Activated CD4-positive, alpha-beta T cell treated with anti-CD3 and anti-CD28 coated beads for 4 hours (primary cell): ENCODE measurements at places on chromosomes 16 and 17.

GRCh38 chr17:82983510-82984248 lies 95.7 kb upstream of the METRNL start:
- DNase-seq = no peak

GRCh38 chr17:8068736-8069586 lies 18.6 kb downstream of the ALOX12B start:
- no peak for DNase-seq

GRCh38 chr17:45433159-45433535 lies 477 bp upstream of the ARHGAP27 start:
- no peak for DNase-seq

GRCh38 chr17:20774472-20775135 lies 195.1 kb downstream of the CDRT15L2 start:
- no peak for DNase-seq

DNA sequence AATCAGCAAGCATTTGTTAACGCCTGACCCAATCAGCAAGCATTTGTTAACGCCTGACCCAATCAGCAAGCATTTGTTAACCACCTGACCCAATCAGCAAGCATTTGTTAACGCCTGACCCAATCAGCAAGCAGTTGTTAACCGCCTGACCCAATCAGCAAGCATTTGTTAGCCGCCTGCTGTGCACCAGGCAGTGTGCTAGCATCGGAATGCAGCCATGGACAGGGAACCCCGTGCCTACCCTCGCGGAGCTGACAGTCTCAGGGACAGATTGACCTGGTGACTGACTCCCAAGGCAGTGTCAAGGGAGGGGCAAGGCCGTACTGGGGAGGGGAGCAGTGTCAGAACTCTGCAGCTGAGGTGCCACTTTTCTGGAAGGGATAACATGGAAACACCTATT lies 66.9 kb downstream of the ABR start:
- DNase-seq = no peak

GRCh38 chr16:67407176-67407787 lies 9.0 kb downstream of the ZDHHC1 start:
- DNase-seq = no peak

DNA sequence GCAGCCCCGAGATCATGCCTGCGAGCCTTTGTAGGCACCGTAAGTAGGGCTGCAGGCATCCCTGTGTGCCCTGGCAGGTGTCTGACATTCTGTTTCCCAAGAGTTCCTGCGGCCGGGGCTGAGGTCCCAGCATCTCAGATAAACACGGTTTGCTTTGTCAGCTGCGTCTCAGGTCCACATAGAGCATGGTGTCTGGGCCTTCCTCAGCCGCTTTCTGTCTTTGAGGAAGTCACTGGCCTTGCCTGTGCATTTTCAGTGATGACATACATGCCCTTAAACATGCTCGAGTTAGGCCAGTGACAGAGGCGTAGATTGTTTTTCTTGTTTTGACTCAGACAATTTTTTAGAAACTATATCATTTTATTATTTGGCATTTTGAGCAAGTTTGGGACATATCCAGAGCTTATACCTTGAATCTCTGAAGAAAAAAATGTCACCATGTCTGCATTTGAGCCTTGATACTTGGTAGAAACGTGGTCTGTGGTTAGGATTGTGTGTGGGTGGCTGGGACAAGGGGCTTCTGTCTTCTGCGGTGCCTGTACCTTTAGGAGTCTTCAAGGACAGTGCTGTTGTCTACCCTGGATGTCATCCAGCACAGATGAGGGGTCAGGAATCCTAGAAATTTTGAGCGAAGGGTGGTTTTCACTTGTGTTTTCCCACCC lies 105.8 kb downstream of the SNX29 start:
- DNase-seq = no peak

GRCh38 chr16:81174644-81175324 lies 63.7 kb upstream of the BCO1 start:
- no peak for DNase-seq

GRCh38 chr16:12186774-12187335 lies 210.3 kb downstream of the SNX29 start:
- DNase-seq = no peak

DNA sequence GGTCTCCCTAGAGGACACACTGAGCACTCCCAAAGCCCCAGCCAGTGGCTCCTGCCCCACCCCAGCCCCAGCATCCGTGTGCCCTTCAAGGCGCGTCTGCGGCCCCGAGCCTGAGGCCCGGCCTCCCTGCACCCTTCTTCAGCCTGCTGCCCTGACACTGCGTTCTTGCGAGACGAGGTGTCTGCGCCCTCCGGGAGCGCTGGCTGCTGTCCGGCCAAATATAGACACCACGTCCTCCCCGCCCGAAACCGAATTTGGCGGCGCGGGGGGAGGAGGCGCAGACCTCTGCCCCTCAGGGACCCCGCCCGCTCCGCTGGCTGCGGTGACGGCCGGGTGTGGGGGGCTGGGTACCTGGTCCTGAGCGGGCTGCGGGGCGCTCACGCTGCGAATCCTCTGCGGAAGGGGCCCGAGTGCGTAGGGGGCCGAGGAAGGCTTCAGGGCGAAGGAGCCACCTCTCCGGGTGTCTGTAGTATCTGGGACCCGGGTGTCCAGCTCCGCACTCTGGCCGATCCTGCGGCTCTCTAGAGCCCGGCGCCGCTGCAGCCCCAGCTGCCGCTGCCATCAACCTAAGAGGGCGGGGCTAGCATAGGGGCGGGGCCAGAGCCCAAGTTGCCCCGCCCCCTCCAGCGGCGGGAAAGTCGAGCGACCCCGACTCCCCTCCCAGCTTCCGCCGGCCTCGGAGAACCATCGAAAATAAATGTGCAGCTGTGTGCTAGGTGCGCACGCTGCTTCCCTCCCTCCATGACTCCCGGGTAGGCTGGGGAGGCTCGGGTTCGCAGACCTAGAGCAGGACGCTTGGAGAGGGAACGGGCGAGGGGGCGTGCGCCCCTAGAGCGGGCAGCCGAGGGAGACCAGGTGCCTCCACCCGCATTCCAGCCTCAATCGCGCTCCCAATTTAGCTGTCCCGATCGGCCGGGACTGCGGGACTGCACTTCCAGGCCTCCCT lies at the start of gene CORO6:
Gene CORO6 (minus strand): TSS at position 576 of the 946 bp plus-strand sequence. CDS start 1,491 bp downstream, outside the sequence.
- peak; percentile 58 for DNase-seq

DNA sequence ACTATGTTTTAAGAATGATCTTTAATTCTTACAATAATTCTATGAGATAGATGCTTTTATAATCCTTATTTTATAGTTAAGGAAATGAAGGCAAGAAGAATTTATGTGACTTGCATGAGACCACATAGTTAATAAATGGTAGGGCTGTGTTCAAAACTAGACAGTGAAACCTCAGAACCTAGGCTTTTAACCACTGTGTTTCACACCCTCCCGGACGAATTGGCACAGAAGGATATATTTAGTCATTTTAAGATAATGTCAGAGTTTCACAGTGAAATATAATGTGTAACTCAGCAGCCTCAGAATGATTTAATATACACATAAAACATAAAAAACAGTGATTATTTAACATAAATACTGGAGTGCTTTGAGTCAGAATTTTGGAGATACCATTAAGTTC lies 57.0 kb downstream of the NSRP1 start:
- DNase-seq = no peak

DNA sequence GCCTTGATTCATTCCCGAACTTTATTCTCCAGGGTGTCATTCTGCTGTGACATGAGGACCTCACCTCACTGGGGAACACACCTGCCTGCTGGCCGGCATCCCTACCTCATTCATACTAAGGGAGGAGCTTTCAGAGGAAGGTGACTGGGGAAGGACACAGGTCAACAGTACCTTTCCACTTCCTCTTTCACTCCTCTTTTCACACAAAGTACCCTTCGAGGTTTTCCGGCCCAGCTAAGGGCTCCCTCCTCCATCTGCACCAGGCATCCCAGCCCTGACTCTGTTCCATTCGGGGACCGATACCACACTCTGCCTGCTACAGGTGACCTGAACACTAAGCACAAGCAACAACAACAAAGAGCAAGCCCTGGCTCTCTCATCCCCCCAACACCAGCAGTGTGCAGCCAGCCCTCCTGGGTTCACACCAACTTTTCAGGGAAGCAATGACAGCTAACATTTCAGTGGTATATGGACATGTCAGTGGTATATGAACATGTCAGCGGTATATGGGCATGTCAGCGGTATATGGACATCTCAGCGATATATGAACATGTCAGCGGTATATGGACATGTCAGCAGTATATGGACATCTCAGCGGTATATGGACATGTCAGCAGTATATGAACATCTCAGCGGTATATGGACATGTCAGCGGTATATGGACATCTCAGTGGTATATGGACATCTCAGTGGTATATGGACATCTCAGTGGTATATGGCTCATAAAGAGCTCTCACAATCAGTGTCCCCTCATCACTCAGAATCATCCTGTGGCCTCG lies 16.0 kb downstream of the TRIM25 start:
- DNase-seq = no peak

DNA sequence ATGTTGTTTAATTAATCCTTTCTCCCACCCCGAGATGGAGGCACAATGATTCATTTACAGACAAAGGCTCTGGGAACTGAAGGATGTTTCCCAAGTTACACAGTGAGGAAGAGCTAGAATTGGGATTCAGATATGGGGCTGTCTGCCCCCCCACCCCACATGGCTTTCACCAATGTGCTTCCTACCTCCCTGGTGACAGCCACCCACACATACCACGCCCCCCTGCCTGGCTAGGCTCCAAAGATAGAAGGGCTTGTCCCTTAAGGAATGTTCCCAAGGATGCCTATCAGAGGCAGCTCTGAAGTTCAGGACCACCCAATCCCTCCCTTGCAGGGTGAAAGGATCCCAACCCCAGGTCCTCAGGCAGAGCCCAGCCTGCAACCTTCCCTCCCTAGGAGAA lies 32.9 kb downstream of the CFAP20 start:
- DNase-seq = no peak

DNA sequence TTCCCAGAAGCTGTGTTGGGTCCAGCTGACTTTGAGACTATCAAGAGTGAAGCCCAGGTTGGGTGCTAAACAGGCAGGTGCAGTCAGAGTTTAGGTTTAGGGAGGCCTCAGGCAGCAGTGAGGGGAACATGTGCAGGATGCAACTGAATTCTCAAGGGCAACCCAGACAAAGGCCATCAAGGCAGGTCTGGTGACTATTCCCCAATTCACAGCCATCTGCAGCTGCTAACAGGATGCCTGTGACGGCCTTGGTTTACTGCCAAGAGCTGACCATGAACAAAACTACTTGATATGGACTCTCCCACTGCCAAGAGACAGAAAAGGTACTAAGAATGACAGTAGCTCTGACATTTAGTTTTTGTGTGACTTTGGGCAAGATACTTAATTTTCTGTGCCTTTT lies 45.2 kb upstream of the BCAR1 start:
- no peak for DNase-seq

GRCh38 chr17:47831934-47832327 lies 461 bp downstream of the LRRC46 start:
- no peak for DNase-seq

GRCh38 chr16:75083813-75084212 lies 32.8 kb downstream of the LDHD start:
- DNase-seq = no peak

GRCh38 chr17:74777901-74778515 lies 1.9 kb upstream of the NAT9 start:
- DNase-seq = no peak

DNA sequence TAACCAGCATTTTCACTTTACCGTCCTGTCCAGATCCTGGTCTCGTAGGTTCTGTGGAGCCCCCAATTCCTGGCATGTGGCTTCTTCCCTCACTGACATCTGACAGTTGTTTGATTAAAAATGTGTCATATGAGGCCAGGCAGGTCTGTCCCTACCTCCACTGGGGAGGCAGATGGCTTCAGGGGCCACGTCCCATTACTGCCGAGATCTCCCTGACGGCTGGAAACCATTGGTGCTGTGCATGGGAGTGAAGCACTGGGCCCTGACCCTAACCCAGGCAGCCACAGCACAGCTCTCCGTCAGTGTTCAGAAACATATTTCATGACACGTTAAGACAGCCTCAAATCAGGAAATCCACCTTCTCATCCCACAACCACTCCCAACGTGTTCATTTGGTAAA lies 77.5 kb downstream of the GNAO1 start:
- no peak for DNase-seq

DNA sequence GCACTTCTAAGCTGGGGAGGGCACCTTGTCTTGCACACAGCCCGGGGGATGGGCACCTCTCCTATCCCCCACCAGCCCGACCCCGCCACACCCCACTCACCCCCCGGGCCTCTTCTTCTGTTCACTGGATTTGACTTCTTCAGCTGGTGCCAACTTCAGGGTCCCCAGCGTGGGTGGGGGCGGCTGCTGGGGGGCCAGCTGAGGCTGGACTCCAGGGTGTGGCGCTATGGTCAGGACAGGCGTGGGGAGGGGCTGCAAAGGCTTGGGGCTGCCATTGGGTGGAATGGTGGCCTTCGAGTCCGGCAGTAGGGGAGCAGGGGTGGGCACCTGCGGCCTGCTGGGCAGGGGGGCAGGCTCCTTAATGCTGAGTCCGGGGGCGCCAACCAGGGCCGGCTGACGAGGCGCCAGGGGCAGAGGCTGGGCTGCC lies 6.1 kb downstream of the MNT start:
- DNase-seq = no peak

- no peak for DNase-seq
These were observed 29.2 kb downstream of the NOL11 start for GRCh38 chr17:67746704-67747571.

- no peak for DNase-seq
These were observed 11.7 kb upstream of the MAF start for GRCh38 chr16:79612207-79612606.

DNA sequence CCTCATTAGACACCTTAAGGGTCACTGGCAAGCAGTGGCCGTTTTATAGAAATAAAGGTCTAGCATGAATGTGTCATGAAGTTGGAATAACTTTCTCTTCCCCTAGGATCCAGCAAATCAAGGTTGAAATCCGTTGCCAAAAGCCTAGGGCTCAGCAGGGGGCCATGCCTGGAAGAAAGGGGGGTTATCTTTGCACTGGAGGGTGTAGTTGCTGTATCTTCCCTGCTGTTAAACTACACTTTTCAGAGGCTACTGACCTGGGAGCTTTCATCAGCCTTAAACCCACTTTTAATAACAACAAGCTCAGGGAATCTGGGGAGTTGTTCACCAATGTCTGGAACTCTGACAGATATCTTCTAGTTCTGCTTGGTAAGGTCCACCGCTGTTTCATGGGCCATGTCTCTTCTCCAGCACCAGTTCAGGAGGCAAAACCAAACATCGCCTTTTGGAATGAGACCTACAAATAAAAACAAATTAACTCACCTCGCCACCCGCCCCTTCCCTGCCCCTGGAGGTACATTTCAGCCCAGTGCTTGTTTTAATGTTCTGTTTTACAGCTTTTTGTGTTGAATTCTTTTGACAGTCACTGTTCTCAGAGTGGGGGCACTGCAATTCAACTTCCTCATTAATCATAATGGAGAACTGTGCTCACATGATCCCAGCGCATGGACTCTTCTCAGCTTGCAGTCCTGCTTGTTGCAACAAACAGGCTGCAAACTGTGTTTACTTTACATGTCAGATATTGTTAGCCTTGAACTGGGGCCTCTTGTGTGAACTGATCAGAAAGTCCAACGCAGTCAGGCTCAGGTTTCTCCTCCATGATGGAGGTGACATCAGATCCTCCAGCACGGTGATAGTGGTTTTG lies 508.7 kb downstream of the KCNJ2 start:
- no peak for DNase-seq

DNA sequence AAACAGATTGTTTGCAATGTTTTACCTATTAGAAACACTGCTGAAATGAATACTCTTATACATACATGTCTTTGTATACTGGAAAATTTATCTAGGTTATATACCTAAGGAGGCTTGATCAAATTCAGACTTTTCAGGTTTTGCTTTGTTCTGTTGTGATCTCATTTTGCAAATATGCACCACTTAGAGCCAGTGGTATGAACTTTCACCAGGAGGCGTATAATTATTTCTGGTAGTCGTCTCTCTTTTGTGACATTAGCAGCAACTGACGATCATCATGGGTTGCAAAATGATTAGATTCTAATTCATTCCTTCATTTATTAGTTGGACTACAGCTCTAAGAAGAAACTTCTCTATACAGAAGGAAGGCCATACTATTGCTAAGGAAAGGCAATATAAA lies 26.9 kb downstream of the AP1G1 start:
- no peak for DNase-seq
